Heart right ventricle (tissue), 16 donors: ENCODE measurements at places on chromosomes 6 and 20. TPM values are rescaled to one million over a fixed set of nuclear protein-coding genes. Genes with fewer than 3 reads are reported as not detected.

Gene VSTM2L
- polyA plus RNA-seq: 14.1 TPM

Gene ADGRF1
- not detected for polyA plus RNA-seq

Gene KCNB1
- 0.99 TPM for polyA plus RNA-seq

GRCh38 chr6:148943451-148943850 is 196.6 kb downstream of the UST start:
- no peak for DNase-seq

GRCh38 chr6:97790926-97791590 is 508.0 kb upstream of the MMS22L start:
- DNase-seq: no peak

GRCh38 chr6:107817784-107818183 is 6.3 kb downstream of the SCML4 start:
- DNase-seq: no peak

DNA sequence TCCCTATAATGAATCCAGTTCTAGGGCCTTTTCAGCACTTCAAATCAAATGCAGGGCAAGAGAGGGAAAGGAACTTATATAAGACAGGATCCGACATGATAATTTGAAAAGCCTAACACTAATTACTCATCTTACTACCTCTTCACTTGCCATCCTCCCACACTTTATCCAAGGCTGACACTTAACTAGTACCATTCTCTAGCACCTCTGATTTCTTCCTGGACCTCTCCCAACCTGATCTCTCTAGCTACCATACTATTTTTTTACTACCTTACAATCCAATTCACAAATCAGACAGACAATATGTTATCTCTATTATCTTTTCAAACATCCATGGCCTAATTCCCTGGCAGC is 50.4 kb downstream of the BTBD9 start:
- no peak for DNase-seq

- DNase-seq: no peak
Measured at GRCh38 chr20:38722683-38723016, 1.6 kb upstream of the SLC32A1 start.

DNA sequence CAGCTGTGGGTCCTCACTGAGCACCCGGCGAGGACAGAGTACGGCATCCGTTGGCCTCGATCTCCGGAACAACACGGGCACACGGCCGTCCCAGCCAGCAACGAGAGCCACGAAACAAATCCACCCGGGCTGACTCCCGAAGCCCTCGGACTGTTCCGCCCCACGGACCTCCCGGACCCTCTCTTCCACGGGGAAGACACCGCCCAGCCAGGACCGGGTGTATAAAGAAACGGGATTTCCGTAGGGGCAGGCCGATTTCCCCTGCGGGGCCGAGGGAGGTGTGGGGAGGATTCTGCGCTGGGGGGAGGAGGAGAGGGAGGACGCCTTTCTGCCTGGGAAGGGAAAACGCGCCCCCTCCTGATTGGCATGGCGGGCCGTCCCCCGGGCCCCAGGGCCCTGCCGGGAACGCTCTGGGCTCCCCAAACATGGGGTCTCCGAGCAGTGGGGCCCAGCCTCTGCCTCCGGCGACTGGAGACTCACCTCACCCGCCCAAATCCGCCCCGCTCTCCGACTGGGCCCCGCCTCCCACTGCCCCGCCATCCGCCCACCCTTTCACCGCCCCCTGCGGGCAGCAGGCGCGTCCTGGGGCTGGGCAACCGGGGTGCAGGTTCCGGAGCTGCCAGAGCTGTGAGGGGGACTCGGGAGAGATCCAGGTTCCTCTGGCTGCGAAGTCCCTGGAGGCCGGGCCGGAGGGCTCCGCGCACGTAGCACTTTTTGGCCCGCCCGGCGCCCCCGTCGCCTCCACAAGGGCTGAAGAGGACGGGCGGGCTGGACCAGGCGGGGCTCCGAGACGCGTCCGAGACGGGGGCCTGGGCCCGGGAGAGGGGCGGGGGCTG is 679 bp upstream of the PPDPF start:
- peak; percentile 71 for DNase-seq
